Activated CD4-positive, alpha-beta T cell treated with anti-CD3 and anti-CD28 coated beads, Interleukin-2, amount 50 U/mL, for 24 hours (primary cell): ENCODE measurements at places on chromosomes 7 and 10.

DNA sequence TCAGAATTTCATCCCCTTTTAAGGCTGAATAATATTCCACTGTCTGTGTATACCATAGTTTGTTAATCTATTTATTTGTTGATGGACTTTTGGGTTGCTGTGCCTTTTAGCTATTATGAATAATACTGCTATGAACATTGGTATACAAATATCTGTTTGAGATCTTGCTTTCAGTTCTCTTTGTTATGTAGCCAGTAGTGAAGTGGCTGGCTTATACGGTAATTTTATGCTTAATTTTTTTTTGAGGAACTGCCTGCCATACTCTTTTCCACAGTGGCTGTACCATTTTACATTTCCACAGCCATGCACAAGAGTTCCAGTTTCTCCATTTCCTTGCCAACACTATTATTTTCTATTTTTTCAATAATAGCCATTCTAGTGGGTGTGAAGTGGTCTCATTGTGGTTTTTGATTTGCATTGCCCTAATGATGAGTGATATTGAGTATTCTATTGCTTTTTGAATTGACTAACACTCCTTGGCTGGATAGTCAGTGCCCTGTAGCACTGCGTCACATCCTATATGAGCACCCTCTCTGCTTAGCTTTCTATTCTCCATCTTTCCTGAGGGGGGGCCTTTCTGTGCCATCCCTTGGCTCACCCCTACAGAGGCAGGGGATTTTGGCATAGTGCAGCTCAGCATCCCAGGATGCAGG is 29.4 kb upstream of the RAPGEF5 start:
- DNase-seq, result no peak

DNA sequence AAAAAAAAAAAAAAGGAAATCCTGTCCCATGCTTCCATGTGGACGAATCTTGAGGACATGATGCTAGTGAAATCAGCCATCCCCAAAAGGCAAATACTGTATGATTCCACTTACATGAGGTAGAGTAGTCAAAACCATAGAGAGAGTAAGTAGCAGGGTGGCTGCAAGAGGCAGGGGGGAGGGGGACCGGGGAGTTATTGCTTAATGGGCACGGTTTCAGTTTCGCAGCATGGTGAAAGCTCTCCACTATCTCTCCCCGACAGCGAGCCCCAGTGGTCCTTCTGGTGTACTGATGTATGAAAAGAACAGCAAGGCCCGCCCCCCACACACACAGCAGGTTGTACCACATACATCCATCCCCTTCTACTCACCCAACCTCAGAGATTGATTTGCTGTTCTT is 32.8 kb downstream of the NOD1 start:
- peak; percentile 28 for DNase-seq

DNA sequence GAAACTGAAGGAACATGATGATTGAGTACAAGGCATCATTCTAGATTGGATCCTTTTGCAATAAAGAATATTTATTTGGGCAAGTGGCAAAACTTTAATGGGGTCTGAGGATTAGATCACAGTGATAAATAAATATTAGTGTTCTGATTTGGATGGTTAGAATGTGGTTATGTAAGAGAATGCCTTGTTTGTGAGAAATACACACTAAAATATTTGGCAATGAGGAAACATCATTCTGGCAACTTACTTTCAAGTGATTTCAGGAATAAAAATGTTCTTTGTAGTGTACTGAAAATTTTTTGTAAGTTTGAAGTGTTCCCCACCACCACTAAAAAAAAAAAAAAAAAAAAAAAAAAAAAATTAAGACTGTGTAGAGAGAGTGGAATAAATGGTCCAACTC is 185.1 kb upstream of the NEBL start:
- DNase-seq, result no peak

GRCh38 chr10:77188521-77188920 is 449.1 kb downstream of the KCNMA1 start:
- no peak for DNase-seq

- DNase-seq, result peak; percentile 2
Observed at GRCh38 chr10:74799721-74800221, 26.6 kb upstream of the KAT6B start.

- DNase-seq, result no peak
Observed at GRCh38 chr10:11189582-11190376, 172.1 kb downstream of the CELF2 start.

DNA sequence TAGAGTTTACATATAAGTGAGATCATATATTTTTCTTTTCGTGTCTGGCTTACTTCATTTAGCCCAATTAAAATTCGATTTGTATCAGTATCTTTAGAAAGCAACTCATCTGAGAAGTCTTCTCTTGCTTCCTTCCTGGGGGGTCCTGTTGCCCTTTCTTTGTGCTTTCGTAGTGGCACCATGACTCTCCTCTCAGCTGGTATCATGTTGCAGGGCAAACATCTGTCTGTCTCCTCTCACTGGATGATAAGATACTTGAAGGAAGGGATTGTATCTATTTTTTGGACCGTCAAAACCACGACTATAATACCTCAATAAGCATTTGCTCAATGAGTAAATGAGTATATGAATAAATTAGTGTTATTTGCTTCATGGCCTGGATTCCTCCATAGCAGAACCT is 382.5 kb upstream of the SORCS1 start:
- no peak for DNase-seq

DNA sequence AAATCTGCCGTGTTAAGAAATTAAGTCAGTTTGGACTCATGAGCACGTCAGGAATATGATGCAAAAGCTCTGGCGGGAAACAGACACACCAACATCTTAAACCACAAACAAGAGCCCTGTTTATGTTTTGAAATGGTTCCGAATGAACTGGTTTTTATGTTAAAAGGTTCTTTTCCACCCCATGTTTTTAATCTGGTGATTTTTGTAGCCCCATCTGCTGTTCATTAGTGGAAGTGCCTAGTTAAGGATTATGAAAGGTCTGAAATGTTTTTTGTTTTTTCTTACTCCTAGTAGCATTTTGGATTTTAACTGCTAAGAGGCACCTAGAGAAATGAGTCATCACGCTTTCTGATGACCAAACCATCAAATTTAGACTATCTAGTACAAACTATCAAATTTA is 404.1 kb upstream of the MKI67 start:
- no peak for DNase-seq

DNA sequence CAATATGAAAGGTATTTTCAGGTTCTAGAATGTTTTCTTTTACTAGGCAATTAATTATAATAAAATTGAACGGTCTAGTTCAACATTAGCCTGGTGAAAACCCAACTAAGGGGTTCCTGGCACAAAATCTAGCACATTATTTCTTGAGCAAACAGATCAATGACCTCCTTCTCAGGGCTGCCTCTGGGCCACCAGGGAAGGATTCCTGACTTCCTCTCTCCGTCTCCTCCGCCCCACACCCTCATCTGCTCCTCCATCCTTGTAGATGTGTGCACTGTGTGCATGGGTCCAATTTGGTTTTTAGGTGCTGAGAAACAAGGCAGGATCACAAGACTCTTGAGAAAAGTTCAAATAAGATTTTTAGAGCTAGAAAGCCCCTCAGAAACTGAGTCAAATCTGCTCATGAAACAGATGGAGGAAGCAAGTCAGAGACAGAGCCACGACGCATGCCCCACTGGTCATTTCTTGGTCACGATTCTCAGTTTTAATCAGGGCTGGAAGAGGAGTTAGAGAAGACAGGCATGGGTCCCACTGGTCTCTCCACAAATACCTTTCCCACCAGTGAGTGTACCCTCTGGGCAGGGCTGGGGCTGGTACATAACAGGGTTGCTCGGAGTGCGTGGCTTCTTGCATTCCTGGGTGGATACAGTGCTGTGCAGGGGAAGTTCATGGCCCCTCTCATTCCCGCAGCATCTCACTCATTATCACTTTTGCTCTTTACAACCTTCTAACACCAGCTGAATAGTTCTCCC is 3.8 kb downstream of the TRPV6 start:
- DNase-seq, result no peak

- DNase-seq, result no peak
Observed at GRCh38 chr10:114815791-114816190, 5.8 kb upstream of the FHIP2A start.

DNA sequence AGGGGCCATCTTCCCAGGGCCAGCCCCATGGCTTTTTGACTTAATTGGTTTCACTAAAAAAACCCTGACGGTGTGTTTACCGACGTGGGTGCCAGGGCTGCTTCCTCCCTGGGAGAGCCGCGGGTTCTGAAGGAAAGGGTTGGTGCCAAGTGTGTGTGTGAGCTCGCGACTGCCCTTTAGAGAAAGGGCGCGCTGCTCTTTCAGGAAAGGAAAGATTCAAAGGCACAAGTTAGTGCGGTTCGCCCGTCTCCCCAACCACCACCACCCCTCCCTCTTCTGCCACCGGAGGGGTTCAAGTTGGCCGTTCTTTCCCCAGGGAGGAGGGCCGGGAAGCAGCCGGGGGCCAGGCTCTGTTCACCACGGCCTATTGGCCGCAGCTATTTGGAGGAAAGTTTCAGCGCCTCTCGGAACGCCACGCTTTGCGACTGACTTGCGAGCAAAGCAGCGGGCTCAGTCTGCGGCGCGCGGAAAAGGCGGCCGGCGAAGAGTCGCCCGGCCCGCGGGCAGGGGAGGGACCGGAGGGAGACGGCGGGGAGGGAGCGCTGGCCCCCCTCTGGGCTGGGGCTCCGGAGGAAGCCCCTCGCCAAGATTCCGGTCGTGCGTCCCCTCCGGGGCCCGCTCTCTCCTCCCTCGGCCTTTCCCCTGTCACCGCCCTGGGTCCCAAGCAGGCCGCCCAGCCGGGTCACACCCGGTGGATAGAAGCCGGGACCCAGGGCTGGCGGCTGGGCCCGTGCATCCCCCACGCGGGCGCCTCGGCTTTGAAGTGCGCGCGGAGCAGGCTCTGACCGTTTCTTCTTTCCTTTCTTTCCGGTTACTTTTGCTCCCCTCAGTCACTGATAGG is 165.9 kb upstream of the PPP1R3A start:
- DNase-seq, result no peak

DNA sequence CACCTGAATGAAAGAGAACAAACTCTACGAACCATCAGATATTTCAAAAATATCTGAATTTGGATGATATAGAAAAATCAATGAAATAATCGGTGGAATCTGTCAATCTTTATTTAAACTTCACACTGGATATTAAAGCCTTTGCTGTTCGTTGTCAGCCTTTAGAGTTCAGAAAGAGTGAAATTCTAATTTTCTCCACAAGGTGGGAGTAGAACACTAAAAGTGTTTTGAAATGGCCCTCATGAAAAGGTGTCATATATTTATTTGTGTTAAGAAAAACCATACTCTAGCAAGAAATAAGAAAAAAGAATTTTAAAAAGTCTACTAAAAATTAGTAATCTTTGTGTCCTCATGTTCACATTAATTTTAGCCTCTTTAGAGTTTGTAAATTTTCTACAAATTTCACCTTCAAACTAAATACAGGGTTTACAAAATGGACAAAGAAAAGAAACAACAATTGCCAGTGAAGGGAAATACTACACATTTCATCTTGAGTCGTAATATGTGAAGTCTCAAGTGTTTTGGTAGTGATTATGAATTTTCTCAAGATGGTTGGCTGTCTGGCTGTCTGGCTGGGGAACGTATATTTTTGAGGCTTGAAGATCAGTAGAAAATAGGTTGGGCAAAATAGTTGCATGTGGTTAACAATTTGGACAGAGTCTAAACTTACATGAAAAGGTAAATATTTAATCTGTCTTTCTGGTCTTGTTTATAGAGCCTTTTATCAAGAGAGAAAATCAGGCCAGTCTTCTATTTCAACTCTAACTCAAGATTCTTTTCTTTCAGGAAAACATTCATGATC is 43.7 kb downstream of the DNAJB9 start:
- no peak for DNase-seq

- DNase-seq, result no peak
Observed at GRCh38 chr7:69678494-69679187, 80.4 kb downstream of the AUTS2 start.

DNA sequence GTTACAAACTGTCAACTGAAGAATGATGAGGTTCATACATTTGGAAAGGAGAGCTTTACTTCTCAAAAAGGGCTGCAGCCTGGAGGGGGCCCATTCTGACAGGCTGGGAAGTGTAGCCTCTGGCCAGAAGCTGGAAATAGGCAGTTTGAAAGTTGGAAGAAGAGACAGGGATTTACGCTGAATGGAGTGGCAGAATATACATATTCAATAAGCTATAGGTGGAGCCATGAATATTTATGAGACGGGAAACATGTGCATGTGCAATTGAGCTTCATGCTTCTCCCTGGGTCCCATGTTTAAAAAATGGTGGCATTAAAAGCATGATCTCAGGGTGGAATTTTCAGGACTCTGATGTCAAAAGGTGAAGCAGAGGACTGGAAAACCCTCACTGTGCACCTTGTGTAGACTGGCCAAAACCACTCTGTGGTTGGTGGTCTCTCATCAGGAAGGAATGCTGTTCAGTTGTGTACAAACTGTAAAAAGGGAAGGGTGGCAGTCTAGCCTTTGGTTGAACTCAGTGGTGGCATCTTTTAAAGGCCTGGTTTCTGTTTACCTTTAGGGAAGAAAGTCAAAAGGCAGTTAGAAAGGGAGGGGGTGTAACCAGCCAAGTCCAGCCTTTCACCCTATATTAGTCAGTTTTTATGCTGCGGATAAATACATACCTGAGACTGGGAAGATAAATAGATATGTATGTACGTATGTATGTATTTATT is 7.2 kb upstream of the ACTR3B start:
- no peak for DNase-seq

DNA sequence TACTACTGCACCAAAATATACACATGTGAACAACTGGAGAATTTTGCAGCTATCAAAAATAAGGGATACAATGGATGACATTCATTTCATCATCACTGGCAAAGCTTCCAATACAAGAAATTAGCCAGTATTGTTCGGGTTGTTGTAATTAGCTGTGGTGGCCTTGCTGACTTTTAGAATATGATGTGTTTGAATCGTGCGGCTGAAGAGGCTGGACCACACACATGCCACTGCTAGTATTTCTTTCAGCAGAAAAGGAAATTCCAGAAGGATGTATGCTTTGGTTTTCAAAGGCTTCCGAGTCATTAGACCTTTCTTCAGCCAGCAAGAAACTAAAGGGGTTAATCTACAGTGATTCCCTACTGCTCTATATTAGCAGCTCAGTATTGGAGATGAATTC is 16.6 kb downstream of the RPP38 start:
- DNase-seq, result no peak

DNA sequence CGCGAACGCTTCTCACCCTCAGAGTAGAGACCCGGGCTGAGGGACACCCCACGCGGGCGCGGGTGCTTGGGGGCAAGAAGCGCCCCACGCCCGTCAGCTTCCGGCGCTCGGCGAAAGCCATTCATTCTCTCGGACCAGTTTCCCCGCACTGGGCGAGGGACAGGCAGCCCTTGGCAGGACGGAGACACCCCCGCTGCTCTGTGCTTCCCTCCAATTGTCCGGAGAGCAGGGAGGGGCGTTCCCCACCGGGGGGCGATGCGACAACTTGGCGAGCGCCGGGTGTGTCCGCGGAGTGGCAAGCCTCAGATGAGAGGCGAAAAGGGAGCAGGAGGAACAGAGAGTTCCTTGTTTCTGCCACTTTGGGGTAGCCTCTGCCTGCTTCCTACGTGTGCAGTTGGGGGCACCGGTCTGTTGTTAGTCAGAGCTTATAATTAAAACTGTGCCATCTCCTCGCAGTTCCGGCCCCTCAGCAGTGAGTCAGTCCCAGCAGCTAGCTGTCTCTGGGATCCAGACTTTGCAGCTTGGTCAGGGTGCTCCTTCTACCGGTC is 1.7 kb downstream of the GPR158 start:
- no peak for DNase-seq

- no peak for DNase-seq
Observed at GRCh38 chr7:74115326-74115725, 31.7 kb downstream of the LIMK1 start.
